ENCODE measurements at places on chromosomes 2 and 18. TPM values are rescaled to one million over a fixed set of nuclear protein-coding genes. Genes with fewer than 3 reads are reported as not detected.
A peak's percentile ranks its signal among the peaks of the same experiment; 100 is the strongest.

- DNase-seq: no peak
These were observed 2.8 kb downstream of the CYTIP start for GRCh38 chr2:157441072-157441454.

DNA sequence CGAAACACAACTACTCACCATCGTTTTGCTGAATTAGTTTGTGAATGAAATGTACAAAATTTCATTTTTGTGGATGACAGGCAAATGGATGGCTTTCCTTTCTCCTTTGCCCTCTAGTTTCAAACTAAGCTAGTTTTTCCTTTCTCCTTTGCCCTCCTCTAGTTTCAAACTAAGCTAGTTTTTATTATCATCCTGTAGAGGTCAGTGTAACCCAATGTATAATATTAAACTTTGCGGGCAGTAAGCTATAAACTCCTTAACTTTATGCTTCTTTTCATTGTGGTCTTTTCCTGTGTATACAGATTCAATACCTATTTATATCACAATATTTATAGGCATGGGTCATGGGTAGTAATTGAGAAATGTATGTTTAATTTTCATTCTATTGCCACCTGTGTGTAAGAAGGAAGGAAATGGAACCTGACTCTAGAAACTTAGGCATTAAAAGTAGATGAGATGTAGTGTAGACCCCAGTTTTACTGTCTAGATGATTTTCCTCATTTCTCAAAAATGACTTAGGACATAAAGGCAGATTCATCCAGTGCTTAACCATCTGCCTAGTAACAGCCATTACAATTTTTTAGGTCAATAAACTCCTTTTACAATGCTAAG is 58.1 kb downstream of the MAP3K19 start:
- peak; percentile 33 for DNase-seq

- no peak for DNase-seq
These were observed 48.1 kb upstream of the GALR1 start for GRCh38 chr18:77201506-77201905.

DNA sequence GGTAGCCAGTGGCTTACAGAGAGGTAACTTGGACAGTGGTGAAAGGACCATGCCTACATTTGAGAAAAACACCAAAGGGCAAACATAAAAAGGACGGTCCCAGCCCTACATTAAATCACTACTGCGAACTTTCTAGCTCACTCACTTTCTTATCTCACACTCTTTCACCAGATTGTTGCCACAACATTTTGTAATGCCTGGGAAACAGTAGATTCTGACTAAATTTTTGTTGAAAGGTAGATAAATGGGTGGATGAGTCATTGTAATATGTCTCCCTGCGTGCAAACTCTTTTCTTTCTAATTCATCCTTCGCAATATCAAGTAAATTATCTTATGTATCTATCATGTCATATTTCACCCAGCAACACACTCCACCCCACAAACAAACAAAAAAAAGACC is 192.2 kb downstream of the IRS1 start:
- DNase-seq: no peak

- no peak for DNase-seq
These were observed 655.3 kb upstream of the SETBP1 start for GRCh38 chr18:44025421-44025820.

DNA sequence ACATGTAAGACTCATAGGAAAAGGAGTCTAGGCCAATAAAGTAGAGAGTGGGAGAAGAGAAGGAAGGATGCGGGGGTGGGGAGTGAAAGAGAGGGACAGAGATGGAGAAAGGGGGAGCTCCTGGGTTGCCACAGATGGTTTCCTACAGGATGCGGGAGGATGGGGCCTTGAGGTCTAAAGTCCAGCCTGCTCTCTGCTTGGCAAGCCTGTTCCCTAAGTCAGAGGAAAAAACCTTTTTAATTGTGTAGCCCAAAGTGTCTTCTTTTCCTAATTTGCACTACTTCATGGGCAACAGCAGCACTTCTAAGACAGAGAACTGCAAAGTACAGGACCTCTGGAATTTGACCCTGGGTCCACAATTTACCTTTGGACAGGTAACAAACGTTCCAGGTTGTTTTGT is 1.4 kb upstream of the FAM110C start:
- DNase-seq: no peak

DNA sequence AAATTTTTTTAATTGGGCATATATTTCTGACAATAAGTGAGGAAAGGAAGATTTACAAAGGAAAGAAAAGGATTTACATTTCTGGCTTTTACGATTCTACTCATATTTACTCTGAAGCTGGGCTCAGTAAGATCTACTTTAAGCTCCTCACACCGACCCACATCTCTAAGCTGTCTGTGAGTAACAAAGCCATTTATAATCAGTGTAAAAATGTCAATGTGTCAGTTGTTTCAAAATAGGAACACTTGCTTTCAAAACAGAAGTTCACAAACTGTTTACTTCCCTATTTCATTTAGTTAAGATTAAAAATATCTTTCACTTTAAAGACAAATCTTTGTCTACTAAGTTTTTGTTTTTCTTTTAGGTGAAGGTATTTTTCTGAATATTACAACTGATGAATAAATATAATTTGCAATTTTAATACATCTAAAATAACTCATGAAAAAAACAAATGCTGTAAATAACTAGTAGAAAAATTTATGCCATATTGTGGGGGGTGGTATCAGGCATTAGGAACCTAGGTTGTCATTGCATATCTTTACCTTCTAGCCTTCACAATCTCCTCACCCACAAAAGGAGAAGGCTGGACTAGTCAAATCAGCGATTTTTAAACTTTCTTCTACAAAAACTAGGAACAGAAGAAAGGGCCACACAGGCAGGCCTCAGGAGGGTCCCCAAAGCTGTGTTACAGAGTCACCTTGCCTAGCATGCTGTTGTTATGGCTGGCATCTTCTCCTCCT is 64.5 kb downstream of the TMEM131 start:
- DNase-seq: no peak

GRCh38 chr2:45210462-45211195 is 201.4 kb upstream of the SIX2 start:
- DNase-seq: no peak

DNA sequence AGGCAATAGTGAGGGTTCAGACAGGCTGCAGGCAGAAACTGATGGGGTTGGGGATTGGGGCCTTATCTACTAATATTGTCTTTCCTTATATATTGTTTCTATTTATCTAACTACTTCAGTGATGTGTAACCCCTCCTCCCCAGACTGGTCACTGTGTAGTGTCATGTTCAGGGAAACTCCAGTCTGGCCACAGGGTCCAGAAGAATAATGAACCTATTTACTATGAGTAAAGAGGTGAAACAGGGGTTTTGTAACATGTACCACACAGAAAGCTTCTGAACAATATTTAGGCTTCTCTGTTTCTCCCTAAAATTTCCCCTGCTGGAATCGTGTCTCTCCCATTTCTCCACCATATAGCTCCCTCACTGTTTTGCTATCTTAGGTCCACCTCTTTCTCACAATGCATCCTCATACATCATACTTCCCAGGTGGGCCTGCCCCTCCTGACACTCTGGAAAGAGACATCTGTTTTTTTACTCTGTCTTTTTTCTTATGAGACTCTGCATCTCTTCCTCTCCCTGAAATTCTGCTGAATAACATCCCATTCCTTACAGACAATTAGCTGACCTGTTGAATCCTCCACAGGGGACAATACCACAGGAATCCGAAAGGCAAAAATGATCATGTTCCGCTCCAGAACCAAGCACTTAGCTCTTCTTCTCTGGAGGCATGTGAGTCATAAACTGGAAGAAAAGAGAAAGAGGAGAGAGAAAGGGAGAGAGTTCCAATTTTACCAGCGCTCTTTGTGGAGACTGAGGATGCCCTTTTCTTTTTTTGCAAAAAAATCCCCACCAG is 154.8 kb downstream of the ZEB2 start:
- no peak for DNase-seq

GRCh38 chr18:12939162-12939561 is 8.6 kb upstream of the SEH1L start:
- DNase-seq: no peak

- no peak for DNase-seq
These were observed 289.4 kb downstream of the ZEB2 start for GRCh38 chr2:144230448-144231085.

DNA sequence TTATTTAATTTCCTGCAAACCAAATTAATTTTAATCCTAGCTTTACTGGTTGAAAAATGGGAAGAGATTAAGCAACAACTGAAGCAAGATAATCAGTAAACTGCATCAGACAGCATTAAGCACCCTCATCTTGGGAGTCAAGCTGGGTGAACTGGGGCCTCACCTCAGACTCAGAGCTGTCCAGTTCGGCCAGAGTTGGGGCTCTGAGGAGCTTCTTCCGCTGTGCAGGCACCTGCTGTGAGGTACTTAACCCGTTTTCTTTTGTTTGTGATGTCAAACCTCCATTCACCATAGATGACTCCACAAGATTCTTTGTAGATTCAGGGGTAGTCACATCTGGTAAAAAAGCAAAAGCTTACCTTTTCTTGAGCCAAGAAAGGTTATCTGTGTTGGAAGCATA is 71.8 kb downstream of the PRELID3A start:
- no peak for DNase-seq

- peak; percentile 11 for DNase-seq
These were observed 180.5 kb downstream of the ZNF516 start for GRCh38 chr18:76314496-76314895.

GRCh38 chr2:98346311-98347236 is at the start of gene CNGA3:
CNGA3 (plus strand) TSS chr2:98346456; CDS start chr2:98369976, 23,520 bp downstream.
- DNase-seq: no peak

GRCh38 chr2:176324862-176325261 is 55.6 kb downstream of the MTX2 start:
- no peak for DNase-seq

DNA sequence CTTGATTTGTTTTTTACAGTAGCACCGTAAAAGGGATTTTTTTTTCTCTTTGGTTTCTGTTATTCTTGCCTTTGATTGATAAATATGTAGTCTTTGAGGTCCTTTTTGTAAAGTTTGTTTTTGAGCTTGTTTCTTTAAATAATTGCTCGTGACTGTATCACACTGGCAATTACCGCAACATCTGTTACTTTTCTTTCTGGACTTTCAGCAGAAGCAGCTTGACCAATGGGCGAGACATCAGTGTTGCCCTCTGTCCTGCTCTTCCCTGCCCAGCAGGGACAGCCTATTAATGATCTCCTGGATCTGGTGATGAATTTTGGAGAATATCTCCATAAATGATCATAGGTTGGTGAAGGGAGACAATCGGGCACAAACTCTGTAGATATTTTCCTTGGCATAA is 74.9 kb downstream of the TDRD15 start:
- no peak for DNase-seq

DNA sequence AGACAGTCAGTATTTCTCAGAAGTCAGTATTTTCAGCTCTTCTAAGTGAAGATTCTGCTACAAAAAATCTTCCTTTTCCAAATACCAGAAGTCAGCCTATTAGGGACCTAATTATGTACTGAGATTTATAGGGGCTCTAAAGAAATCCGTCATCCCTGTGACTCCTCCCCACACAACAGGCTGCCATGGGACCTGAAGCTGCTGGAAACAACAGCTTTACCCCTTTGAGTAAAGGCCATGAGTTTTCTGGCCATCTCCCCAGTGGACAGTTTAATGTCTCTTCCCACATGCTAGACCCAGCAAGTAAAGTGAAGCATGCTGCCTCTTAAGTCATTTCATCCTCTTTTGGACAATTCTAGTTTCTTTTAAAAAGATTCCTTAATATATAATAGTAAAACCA is 255.7 kb upstream of the ACVR2A start:
- no peak for DNase-seq

DNA sequence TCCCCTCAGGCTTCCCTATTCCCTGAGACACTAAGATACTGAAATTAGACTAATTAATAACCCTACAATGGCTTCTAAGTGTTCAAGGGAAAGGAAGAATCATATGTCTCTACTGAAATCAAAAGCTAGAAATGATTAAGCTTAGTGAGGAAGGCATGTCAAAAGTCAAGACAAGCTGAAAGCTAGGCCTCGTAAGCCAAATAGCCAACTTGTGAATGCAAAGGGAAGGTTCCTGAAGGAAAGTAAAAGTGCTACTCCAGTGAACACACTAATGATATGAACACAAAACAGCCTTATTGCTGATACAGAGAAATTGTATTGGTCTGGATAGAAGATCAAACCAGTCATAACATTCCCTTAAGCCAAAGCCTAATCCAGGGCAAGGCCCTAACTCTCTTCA is 10.0 kb downstream of the ZC3H8 start:
- no peak for DNase-seq

GRCh38 chr2:149075853-149076252 is 37.4 kb downstream of the LYPD6B start:
- DNase-seq: no peak

- DNase-seq: no peak
These were observed 47.7 kb upstream of the TMEM247 start for GRCh38 chr2:46431481-46432235.

- DNase-seq: no peak
These were observed 84.8 kb upstream of the ASB18 start for GRCh38 chr2:236348976-236349375.

GRCh38 chr2:38187541-38188011 is 111.6 kb upstream of the CYP1B1 start:
- no peak for DNase-seq

DNA sequence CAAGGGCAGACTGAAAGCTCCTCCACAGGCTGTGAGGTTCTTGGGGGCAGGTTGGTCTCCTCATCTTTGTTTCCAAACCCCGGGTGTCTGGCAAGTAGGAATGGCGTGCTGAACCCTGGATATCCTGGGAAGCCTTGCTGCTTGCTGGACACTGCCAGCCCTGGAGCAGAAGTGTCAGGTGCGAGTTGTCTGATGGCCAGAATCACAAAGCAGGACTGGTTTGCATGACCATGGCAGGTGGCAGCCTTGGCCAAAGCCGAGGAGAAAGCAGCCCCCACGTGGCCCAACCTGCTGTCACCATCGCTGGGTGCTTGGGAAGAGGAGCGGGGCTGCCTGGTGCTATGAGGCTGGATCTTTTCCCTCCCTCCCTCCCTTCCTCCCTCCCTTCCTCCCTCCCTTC is 309.5 kb upstream of the HS6ST1 start:
- no peak for DNase-seq

Gene ZNF532
- total RNA-seq: not detected

Gene C1QL2
- not detected for total RNA-seq

Gene FSHR
- not detected for total RNA-seq

Gene MATN3
- 19.2 TPM for total RNA-seq

Gene IL36A
- total RNA-seq: not detected

Gene LIMS4
- total RNA-seq: 1.1 TPM

Gene TOGARAM2
- total RNA-seq: not detected

Gene FBXO36
- 2.8 TPM for total RNA-seq

Gene EIPR1
- total RNA-seq: 70.0 TPM

Gene SCN3A
- total RNA-seq: not detected

Gene NEU2
- not detected for total RNA-seq

Gene NAT8
- 1.9 TPM for total RNA-seq

Gene SERPINB7
- total RNA-seq: not detected

Gene FRZB
- total RNA-seq: 0.04 TPM

Gene SPEG
- total RNA-seq: 0.18 TPM

Gene ACTG2
- total RNA-seq: 0.13 TPM

Gene ABCB11
- not detected for total RNA-seq
